ENCODE measurements at places on chromosomes 4 and X. TPM values are rescaled to one million over a fixed set of nuclear protein-coding genes. Genes with fewer than 3 reads are reported as not detected.
A peak's percentile ranks its signal among the peaks of the same experiment; 100 is the strongest.

Gene RBM46
- not detected for total RNA-seq

Gene PAGE2B
- total RNA-seq: not detected

GRCh38 chr4:55321707-55322264 is 24.3 kb upstream of the SRD5A3 start:
- H3K27me3 ChIP-seq: no peaks in the 10 kb centered on the region
- no peak overlapping the region for H3K27ac ChIP-seq
- no peak overlapping the region for H3K4me3 ChIP-seq

DNA sequence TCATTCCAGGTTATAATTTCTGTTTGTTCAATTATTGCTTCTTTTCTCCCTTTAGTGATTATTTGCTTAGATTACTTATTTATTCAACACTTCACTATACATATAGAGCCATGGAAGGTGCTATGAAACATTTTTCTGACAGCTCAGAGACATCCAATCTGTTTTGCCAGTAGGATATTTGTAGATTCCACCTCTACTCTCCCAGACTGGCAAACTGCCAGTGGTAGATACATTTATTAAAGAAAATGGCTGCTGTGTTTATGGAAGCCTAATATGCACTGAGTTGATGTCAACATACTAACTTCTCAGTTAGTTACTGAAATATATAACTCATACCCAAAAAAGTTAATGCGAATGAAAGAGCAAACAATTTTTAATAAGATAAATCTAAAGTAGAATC is 348.6 kb downstream of the TRAM1L1 start:
- H3K36me3 ChIP-seq: no peaks in the 10 kb centered on the region
- H3K27me3 ChIP-seq: no peaks in the 10 kb centered on the region
- H3K27ac ChIP-seq: no peak overlapping the region

- H3K36me3 ChIP-seq: no peaks in the 10 kb centered on the region
- H3K4me1 ChIP-seq: peaks cover 22% of the 10 kb centered on the region
- no peak overlapping the region for H3K4me3 ChIP-seq
- no peak overlapping the region for H3K27ac ChIP-seq
Observed at GRCh38 chr4:8047837-8048678, 108.4 kb upstream of the AFAP1 start.

DNA sequence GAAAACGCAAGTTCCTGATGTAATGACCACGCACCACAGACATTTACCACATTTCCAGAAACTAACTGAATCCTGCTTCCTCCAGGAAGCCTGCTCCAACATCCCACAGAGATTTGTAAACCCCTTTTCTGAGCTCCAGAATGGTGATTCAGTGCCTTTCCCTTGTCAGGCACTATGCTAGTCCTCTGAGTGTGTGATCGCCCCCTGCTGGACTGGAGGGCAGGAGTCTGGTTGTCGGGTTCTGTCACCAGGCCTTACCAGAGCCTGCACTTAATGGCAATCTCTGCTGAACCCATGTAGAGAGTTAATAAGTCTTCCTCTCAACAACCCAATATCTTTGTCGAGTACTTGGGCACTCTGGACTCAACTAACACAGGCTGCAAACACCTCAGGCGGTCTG is 14.5 kb upstream of the KDM5C start:
- peaks cover 8% of the 10 kb centered on the region for H3K36me3 ChIP-seq
- no peak for DNase-seq
- H3K4me3 ChIP-seq: no peak overlapping the region
- no peaks in the 10 kb centered on the region for H3K27me3 ChIP-seq
- no peaks in the 10 kb centered on the region for H3K4me1 ChIP-seq
- no peak overlapping the region for H3K27ac ChIP-seq

GRCh38 chrX:148310426-148311165 is 189.8 kb upstream of the AFF2 start:
- no peaks in the 10 kb centered on the region for H3K27me3 ChIP-seq
- no peak overlapping the region for H3K27ac ChIP-seq
- H3K36me3 ChIP-seq: no peaks in the 10 kb centered on the region
- H3K4me3 ChIP-seq: no peak overlapping the region
- no peak for DNase-seq

DNA sequence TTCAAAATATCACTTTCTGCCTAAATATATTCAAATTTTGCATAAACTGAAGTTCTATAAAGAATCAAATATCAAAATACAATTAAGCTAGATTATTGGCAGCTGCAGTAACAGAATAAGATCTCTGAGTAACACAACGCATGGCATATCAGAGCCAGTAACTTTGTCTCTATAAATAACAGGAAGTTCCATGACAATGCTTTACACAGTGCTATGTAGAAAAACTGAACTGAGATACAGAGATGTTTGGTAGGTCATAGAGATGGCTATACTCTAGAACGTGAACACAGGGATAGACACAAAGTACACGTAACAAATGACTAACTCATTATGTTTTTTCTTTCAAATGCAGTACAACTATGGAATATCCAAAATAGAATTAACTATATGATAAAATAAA is 18.2 kb downstream of the UBE2D3 start:
- no peaks in the 10 kb centered on the region for H3K27me3 ChIP-seq
- peaks cover 32% of the 10 kb centered on the region for H3K36me3 ChIP-seq
- H3K27ac ChIP-seq: peak overlapping the region; percentile 52
- H3K4me1 ChIP-seq: peaks cover 84% of the 10 kb centered on the region

DNA sequence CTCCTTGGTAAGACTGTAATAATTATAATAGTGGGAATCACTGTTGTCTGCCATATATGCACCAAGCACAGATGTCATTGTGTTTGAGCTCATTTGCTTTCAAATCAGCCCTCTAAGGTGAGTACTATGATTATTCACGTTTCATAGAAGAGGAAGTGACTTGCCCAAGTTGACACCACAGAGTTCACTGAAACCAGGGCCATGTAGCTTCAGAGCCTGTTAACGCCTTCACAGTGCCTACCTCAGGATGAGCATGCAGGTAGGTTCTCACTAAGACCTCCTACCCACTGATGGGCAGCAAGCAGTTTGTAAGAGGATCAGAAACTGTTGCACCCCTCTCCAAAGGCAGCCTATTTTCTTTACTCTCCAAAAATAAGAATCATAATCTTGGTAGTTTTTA is 27.4 kb downstream of the TMPRSS11A start:
- no peaks in the 10 kb centered on the region for H3K4me1 ChIP-seq
- no peak overlapping the region for H3K4me3 ChIP-seq

DNA sequence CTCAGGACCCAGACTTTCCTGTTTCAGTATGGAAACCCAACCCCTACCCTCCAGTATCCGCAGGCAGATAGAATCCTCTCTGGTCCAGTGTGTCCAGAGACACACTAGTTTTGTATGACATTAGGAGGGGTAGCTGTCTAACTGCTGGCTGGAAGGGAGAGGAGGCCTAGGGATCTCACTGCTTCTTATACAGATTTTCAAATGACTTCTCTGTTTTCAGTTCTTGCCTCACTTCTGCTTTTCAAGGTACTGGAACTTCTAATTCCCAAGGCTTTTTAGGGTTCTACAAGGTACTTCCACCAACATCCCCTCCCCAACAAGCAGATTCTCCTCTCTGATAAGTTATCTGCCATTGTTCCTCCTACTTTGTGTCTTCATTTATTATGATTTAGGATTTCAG is 6.1 kb downstream of the SGCB start:
- H3K27me3 ChIP-seq: no peaks in the 10 kb centered on the region
- DNase-seq: no peak
- no peak overlapping the region for H3K4me3 ChIP-seq
- no peak overlapping the region for H3K27ac ChIP-seq
- peaks cover 28% of the 10 kb centered on the region for H3K4me1 ChIP-seq

DNA sequence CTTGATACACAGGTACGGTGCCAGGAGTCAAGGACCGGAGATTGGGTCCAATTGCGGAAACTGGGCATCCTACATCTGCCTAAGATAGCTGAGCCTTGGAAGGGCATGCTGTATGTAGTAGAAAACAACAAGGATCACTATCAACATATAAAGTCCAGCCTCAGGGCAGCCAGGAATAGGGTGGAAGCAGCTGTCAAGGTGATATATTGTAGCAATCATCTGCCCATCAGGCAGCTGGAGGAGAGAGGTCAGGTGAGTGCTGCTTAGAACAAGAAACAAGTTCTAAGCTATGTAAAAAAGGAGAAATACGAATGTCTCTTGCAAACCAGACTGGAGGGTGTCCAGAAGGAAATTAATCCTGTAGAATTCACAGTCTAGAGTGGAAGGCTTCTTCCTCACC is 34.8 kb downstream of the KCNE5 start:
- DNase-seq: no peak
- H3K27me3 ChIP-seq: no peaks in the 10 kb centered on the region
- H3K27ac ChIP-seq: no peak overlapping the region
- no peak overlapping the region for H3K4me3 ChIP-seq
- no peaks in the 10 kb centered on the region for H3K4me1 ChIP-seq

Measured in left ventricle myocardium inferior (tissue), 1 donor.